ENCODE measurements at places on chromosomes 13 and 19.

- DNase-seq = no peak
These were observed 27.6 kb downstream of the ZNF541 start for GRCh38 chr19:47545061-47545948.

- no peak for DNase-seq
These were observed 554.1 kb upstream of the KLHL1 start for GRCh38 chr13:70662231-70662940.

- DNase-seq = no peak
These were observed 542.7 kb upstream of the SLITRK5 start for GRCh38 chr13:87128491-87128890.

DNA sequence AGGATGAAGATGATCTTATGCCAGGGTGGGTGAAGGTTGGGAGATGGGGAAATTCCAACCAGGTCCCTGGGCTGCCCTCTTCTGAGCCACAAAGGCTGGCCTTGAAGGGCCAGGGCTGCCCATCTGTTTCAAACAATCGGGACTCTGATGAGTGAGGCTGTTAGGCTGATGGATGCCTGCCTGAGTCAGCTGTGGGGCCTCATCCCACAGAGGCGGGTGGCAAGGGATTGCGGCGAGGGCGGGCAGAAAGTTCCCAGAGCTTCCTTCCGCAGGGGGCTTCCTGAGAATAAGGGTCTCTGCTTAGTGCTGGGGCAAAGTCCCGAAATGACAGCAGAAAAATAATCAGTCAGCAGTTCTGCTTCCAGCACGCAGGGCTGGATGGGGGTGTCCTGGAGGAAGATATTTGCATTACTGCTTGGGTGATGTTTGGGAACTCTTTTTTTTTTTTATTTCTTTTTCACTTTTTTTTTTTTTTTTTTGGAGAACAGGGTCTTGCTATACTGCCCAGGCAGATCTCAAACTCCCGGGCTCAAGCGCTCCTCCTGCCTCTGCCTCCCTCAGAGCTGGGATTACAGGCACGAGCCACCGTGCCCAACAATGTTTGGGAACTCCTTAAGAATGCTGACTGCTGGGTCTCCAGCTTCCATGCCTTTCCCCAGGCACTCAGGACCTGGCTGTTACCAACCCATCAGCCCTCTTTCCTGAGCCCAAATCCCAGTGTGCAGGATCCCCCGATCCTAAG is 14.1 kb downstream of the SH3GL1 start:
- no peak for DNase-seq

DNA sequence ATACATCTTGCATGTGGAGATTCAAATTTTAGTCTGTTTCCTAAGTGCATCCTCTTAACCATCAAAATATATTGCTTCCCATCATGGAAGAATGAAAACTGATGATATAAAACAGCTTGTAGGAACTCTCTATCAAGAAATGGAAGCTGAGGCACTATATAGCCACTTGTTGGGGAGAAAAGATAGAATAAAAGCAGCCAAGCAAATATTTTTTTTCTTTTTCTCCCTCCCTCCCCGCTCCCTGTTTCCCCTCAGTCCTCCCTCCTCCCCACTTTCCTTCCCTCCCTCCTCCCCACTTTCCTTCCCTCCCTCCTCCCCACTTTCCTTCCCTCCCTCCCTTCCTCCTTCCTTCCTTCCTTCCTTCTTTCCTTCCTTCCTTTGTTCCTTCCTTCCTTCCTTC is 413.8 kb downstream of the GPC6 start:
- DNase-seq = no peak

GRCh38 chr13:72004246-72004645 is 137.2 kb upstream of the DACH1 start:
- no peak for DNase-seq

GRCh38 chr13:66574606-66575005 is 655.5 kb downstream of the PCDH9 start:
- DNase-seq = no peak

GRCh38 chr19:8366961-8367326 is 3.0 kb downstream of the ANGPTL4 start:
- no peak for DNase-seq

DNA sequence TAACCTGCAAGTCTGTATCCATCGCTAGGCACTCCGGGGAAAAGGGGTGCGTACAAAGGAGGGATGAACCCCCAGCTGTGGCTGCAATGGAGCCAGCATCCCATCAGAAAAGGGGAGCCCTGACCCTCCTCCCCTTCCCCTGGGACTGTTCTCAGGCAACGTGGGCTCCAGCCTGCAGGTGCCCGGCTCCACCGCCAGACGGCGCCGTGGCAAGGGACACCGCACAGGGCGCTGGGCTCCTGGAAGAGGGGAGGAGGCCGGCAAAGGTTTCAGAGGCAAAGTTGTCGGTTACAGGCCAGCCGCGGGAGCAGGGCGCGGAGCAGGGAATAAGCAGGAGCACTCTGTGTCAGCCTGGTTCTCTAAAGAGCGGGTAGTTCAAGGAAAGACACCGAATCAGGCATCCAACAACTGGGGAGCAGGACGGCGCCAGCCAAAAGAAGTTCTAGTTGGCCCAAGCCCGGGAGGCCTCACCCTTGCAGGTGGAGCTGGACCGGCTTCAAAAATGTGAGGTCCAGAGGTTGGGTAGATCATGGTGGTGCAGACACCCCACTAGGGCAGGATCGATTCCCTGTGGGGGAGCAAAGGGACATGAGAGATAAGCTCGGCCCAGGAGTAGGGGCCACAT is 53.0 kb upstream of the ATP12A start:
- no peak for DNase-seq

DNA sequence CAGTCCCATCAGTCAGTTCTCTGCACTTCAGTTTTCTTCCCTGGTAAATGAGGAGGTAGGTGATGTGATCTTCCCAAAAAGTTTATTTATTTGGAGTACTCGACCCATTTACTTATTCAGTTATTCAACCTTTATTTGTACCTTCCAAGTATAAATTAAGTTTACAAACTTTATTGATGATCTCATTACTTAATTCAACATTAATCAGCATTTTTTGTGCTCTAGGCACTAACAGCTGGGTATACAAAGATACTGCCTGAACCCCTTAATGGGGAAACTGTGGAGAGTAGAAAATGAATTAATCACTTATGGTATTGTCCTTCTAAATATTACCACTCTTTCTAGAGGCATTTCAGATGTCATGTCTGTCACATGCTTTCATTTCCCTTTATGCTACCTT is 293.3 kb downstream of the DLEU7 start:
- DNase-seq = no peak

- DNase-seq = no peak
These were observed 33.9 kb upstream of the MIR17HG start for GRCh38 chr13:91313581-91313980.

DNA sequence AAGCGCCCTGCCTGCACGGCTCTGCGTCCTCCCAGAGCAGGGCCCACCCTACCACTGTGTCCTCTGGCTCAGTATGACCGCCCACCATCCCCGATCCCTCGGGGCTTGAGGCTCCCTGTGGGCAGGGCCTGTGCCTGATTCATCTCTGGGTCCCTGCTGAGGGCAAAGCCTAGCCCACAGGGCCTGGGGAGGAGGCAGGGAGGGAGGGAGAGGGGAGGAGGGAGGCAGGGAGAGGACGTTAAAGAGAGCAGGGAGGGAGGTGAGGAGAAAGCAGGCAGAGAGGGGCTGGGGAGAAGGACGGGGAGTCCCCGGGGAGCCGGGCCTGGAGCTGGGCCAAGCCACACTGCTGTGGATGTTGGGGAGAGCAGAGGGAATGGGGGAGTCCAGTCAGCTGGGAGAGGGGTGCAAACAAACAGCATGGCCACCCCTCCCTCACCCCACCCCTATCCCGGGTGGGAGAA is 4.0 kb upstream of the ERFL start:
- DNase-seq = no peak

- DNase-seq = no peak
These were observed 812.8 kb upstream of the SLC10A2 start for GRCh38 chr13:103878891-103879605.

DNA sequence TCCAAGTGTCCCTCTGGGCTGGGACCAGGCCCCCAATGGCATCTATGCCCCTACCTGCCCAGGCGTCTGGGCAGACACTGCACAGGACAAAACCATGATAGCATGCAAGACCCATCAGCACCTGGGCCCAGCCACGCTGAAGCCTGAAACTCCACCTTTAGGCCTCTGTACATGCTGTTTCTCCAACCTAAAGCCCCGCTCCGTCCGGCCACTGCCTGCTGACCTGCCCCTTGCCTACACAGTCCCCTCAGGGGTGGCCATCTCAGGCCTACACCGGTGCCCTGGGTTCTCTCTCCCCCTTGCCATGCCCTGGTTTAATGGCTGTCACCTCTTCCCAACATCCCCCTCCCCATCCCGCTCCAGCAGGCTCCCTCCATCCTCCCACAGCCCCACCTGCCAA is 15.3 kb downstream of the GJA3 start:
- no peak for DNase-seq

GRCh38 chr13:30744056-30744680 is 8.8 kb downstream of the ALOX5AP start:
- peak; percentile 19 for DNase-seq

DNA sequence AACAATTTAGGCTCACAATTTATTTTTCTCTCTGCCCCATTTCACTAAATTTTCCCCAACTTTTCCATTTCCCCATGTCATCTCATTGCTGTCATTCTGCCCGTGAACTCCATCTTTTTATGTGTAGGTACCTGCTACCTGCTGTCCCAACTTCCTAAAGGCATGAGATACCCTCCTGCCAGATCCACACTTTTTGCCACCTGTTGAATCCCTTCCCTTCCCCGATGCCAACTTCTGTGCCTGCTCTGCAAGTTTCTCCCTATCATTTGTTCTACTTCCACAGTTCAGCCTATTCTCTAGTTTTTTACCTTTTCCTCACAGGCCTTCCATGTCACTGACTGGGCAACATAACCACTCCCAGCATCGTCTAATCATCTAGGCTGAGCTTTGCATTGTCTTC is 607.5 kb upstream of the KLF12 start:
- no peak for DNase-seq

DNA sequence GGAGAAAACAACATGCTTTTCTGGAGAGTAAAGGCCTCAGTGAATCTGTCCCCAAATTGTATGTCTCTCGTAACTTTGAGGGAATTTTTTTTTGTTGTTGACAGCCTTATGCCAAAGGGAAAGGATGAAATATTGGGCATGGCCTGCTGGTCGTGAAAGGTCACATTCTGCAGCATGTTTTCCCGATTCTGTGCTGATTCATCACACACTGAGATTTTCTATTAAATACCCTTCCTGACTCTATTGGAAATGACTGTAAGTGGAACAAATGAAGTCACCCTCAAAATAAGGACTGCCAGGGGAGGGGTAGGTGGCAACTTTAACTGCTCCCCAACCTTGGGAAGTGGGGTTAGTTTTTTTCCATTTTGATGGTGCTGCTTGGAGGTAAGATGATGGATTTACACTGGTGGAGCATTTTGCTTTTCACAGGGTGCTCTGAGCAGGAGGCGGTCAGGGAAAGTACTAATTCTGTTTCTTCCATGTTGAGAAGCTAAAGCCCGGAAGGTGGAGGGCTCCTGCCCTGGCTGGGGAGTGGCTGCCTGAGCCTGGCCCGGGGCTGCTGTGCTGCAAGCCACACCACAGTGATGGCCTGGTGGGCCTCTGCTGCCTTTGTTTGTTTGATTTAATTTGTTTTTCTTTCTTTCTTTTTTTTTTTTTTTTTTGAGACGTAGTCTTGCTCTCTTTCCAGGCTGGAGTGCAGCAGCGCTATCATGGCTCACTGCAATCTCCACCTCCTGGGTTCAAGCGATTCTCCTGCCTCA is 116.8 kb upstream of the SPATA13 start:
- DNase-seq = no peak

GRCh38 chr19:49680421-49681351 is 3.6 kb downstream of the PRMT1 start:
- DNase-seq = peak; percentile 89

DNA sequence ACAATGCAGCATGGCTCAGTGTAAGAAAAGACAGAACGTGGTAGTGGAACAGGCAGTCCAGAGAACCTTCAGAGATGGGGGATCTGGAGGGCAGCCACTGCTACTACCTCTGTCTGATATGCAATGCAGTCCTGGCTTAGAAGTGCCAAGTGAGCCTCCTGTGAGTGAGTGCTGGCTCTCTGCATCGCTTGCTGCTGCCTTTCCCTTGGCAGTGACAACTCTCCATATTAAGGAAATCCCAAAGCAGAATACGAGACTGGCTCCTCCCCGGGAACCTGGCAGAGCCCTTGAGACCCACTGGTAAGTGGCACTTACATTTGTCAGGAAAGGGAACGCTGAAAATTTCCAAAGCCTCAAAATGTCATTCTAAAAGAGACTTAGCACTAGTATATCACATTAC is 7.5 kb downstream of the DOCK9 start:
- DNase-seq = no peak

GRCh38 chr13:45519493-45519892 is 54.8 kb downstream of the COG3 start:
- no peak for DNase-seq

GRCh38 chr13:103772576-103772975 is 706.4 kb upstream of the SLC10A2 start:
- no peak for DNase-seq

GRCh38 chr13:48194379-48194754 is 38.6 kb upstream of the ITM2B start:
- no peak for DNase-seq

DNA sequence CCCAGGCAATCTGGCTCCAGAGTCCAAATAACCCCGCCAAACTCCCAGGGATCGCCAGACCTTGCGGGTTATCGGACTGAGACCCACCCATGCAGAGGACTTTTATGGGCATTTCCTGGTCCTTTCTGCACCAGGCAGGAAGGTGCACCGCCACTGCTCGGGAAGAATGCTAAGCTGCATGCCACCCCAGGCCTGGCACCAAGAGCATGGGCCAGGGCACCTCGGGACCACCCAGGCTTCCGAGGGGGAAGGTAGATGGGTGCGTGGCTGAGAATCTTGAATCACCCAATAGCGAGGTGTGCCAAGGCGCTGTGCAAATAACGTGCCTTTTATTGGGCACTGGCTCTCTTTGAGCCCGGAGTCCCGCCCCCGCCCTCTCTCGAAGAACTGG is 422 bp upstream of the ZNF575 start:
- DNase-seq = peak; percentile 51

DNA sequence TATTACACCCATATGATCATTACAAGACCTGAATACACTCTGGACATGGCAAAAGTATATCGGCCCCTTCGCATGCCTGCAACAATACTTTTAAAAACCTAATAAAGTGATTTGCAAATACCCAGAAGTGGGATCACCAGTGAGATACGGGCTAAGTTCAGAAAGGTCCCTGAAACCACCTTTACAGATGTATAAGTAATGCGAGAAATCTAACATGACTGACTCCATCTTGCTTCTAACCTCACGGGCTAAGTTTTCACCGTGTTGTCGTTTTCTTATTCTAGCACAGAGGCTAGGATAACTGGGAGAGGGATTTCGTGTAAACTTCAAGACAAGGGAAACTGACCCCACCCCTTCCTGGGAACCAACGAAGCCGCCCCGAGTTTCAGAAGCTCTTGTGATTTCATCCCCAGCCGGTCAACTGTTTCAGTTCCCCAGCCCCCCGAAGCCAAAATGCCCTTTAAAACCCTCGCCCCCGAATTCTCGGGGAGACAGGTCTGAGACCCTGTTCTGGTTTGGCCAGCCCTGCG is 703 bp downstream of the NEK3 start:
- no peak for DNase-seq

DNA sequence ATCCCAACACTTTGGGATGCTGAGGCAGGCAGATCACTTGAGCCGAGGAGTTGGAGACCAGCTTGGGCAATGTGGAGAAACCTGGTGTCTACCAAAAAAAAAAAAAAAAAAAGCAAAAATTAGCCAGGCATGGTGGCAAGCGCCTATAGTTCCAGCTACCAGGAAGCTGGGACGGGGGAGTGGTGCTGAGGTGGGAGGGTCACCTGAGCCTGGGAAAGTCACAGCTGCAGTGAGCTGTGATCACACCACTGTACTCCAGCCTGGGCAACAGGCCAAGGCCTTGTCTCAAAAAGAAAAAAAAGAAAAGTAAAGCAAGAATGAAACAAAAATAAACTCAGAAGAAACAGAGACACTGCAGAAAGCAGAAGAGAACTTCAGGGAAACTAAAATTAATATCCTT is 31.6 kb downstream of the MTRF1 start:
- DNase-seq = no peak

All from effector CD8-positive, alpha-beta T cell (primary cell).